ENCODE measurements at places on chromosomes 16 and 17. TPM values are rescaled to one million over a fixed set of nuclear protein-coding genes. Genes with fewer than 3 reads are reported as not detected.

The SLC38A8 gene
- total RNA-seq, result not detected

The HBM gene
- not detected for total RNA-seq

The ADORA2B gene
- 2.5 TPM for total RNA-seq

The EPN3 gene
- total RNA-seq, result under 0.01 TPM

The SYT17 gene
- total RNA-seq, result 2.0 TPM

The BLMH gene
- total RNA-seq, result 80.4 TPM

The VMO1 gene
- 0.95 TPM for total RNA-seq

The CMTM4 gene
- total RNA-seq, result 10.0 TPM

The HOXB7 gene
- 2.7 TPM for total RNA-seq

The ERN2 gene
- not detected for total RNA-seq

The KRT28 gene
- not detected for total RNA-seq

The TCAP gene
- total RNA-seq, result 0.65 TPM

The MT1G gene
- not detected for total RNA-seq

The CHRNE gene
- 0.86 TPM for total RNA-seq

The C17orf67 gene
- total RNA-seq, result 6.0 TPM

The XYLT2 gene
- total RNA-seq, result 16.2 TPM

The SLX4 gene
- 0.98 TPM for total RNA-seq

The UBE2I gene
- total RNA-seq, result 43.6 TPM

The LLGL2 gene
- total RNA-seq, result 15.0 TPM

The KRT40 gene
- not detected for total RNA-seq

The TBC1D3I gene
- total RNA-seq, result not detected

The PHOSPHO1 gene
- total RNA-seq, result 0.09 TPM

The HCRT gene
- total RNA-seq, result not detected

The OVCA2 gene
- 50.8 TPM for total RNA-seq

The EFTUD2 gene
- total RNA-seq, result 155 TPM

The ASGR2 gene
- total RNA-seq, result not detected

The KLHL10 gene
- total RNA-seq, result under 0.01 TPM

The CHST5 gene
- total RNA-seq, result under 0.01 TPM

The HSD11B2 gene
- not detected for total RNA-seq

The TBX2 gene
- total RNA-seq, result 0.65 TPM

The CCR7 gene
- total RNA-seq, result not detected

The TBC1D3D gene
- 0.09 TPM for total RNA-seq

The TMC7 gene
- 3.4 TPM for total RNA-seq

The CACNG1 gene
- not detected for total RNA-seq

The KRT24 gene
- total RNA-seq, result not detected

The PRSS33 gene
- not detected for total RNA-seq

The CACNA1G gene
- total RNA-seq, result not detected

The CCDC200 gene
- total RNA-seq, result not detected

The PRR15L gene
- total RNA-seq, result not detected

The RPA1 gene
- total RNA-seq, result 26.8 TPM

The ALDOC gene
- total RNA-seq, result 19.2 TPM

The KCNJ18 gene
- not detected for total RNA-seq

The NPIPB9 gene
- 1.7 TPM for total RNA-seq

Data from dermis lymphatic vessel endothelial cell (primary cell).